NCI-H226 (cell line): ENCODE measurements at places on chromosomes 3 and 15.

DNA sequence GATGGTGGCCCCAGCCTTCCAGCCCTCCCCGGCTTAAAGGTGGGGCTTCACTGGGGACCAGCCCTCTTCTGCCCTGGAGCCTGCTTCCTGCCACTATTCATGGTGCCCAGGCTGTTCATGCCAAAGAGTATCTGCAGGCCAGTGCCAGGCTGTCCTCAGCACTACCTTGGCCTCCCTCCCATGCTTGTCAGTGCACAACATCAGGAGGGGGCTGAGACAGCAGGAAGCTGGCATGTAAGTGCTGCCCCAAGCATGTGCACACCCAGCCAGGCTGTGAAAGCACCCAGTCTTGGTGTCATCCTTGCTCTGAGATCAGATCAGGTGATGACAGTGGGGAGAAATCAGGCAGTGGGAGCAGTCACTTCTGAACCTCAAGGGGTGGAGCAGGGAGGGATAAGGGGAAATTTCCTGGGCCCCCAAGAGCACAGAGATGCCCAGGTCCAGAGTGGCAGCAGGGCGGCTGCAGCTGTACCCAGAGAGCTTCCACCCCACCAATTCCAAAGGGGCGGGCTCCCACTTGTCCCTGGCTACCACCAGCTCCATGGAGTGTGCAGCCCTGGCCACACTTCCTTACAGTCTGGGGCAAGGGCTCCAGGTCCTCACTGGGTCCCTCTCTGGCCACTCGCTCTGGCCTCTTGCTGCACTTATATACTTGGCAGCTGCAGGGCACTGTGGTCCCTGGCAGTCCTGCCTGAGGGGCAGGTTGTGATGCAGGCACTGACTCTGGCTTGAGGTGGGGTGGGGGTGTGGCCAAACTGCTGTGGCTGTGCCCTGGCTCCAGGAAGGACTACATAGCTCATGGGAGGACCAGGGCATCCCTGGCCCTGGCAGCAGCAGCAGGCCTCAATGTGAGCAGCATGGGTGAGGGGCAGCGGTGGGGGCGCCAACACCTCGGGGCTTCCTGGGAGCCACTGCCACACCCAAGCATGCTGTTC is 91.4 kb upstream of the TNFSF10 start:
- DNase-seq, result no peak

DNA sequence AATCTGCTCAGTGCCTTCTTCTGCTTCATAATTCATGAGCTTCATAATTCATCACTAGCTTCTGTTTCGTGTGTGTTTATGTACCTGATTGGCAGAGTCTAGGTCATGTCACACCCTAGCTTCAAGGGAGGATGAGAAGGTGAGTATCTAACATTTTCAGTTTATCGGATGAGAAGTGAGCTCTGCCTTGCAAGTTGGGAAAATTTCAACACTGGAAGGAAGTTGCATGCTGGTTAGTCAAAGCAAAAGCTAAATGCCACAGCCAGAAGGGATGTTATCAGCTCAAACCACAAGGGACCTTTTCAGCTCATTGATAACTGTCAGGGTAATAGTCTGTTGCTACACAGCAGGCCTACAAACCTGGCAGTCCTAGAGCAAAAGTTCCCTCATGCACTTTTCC is 7.3 kb upstream of the TNFSF10 start:
- peak; percentile 20 for DNase-seq

DNA sequence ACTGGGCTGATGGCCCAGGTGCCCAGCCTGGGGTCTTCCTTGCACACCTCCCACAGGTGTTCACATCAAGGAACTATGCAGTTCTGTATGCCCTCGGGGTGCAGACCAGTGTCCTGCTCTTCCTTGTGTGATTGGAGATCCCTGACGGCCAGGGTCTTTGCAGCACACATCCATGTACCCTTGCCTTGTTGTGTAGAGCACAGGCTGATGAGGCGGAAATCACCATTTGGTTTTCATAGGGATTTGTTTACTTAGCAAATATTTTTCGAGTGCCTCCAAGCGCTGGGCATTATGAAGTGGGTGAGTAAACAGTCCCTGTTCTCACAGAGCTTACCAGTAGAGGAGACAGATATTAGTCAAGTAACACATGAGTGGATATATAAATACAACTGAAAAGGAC is 209.3 kb upstream of the UMPS start:
- no peak for DNase-seq

GRCh38 chr3:53833700-53834099 is 12.5 kb downstream of the CHDH start:
- DNase-seq, result no peak

DNA sequence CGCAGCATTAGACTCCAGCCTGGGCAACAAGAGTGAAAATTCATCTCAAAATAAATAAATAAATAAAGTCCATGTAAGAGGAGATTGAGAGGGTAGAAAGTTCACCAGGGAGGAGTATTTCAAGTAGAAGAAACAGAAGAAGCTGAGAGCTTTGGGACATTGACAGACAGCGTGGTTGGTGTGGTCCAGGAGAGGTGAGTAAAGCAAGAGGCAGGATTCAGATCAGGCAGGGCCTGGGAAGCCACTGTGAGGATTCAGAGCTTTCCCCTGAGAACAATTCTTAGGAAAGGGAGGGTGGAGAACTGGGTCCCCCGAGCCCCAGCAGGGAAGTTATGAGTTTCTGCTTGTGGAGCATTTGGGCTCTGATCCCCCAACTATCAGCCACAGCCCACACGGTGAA is 54.2 kb upstream of the AMOTL2 start:
- no peak for DNase-seq
